ENCODE measurements at places on chromosomes 12 and 14.

DNA sequence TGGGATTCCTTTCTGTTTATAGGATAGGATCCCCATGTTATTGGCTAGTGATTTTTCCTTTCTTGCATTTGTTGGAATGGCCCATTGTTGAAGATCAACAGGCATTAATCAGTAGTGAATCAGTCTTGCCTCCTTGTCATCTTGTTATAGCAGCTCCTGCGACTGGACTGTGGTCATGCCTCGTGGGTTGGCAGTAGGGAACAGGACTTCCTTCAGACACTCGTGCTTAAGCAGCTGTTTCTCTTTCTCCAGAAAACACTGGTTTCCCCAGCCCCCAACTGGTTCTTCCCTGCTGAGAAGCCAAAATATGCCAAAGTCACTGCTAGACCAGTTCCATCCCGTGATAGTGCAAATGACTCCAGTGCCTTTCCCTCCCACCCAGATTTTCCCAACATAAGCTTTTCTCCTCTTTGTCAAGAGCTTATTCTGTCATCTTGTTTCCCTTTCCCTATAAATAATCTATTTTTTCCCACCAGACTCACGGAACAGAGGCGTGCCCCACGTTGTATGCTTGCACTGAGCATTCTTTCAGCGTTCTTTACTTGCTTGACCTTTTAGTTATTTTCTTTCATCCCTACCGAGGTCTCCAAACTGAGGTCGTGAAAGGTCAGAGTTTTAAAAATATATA lies 83.5 kb downstream of the SAMD4A start:
- no peak for DNase-seq

GRCh38 chr12:69900720-69901131 lies 75.7 kb downstream of the MYRFL start:
- peak; percentile 40 for DNase-seq

DNA sequence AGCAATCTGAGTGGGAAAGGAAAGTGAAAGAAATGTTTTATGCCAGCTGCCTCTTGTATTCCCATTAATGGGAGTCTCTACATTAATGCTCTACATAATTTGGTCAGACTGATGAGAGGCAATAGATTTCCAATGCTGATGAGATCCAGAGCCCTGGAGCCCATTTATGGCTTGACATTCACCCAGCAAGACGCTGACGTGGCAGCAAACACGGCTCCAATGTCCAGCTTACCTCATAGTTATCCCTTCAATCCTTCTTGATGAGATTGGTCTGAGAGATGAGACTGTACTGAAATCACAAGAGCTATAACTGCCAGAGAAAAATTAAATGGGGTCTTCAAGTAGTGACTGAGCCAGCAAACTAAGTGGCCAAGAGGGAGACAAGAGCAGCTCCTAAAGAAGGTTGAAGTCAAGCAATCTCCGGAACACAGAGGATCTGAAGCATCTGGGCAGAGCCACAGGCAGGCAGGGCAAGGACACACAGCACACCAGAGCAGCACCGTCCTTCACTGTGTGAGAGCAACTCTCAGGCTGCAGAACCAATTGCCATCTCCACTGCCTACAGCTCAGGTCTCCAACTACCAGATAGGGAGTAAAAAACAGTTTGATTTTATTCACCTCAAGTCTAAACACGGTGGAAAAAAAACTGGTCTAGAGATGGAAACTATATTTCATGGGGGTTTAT lies 7.3 kb upstream of the MYO1A start:
- no peak for DNase-seq

GRCh38 chr12:96810477-96810876 lies 96.6 kb upstream of the NEDD1 start:
- no peak for DNase-seq

GRCh38 chr12:100755186-100755585 lies 39.4 kb upstream of the ANO4 start:
- DNase-seq, result no peak

DNA sequence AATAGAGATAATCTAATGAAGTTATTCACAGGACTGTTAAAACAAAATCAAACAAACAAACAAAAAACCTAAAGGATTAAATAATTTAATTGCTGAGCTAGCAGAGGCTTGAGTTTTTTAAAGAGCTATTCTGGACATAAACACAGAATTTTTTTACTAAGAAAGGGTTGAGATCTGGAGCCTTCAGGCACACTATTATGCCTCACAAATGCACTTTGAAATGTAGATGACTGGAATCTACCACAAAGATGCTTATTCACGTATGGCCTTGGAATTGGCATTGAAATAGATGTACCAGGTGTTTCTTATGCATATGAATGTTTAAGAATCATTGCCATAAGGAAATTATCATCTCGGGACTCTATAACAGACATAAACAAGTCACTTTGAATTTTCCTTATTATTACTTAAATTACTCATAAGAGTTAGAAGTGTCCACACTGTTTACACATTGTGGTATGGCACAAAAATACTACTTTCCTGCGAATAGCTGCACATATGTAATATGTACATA lies 21.6 kb downstream of the PUS7L start:
- no peak for DNase-seq

GRCh38 chr12:24586293-24586692 lies 362.6 kb downstream of the BCAT1 start:
- DNase-seq, result no peak

- DNase-seq, result peak; percentile 7
These were observed 140.5 kb downstream of the FOXN3 start for GRCh38 chr14:89276424-89276975.

DNA sequence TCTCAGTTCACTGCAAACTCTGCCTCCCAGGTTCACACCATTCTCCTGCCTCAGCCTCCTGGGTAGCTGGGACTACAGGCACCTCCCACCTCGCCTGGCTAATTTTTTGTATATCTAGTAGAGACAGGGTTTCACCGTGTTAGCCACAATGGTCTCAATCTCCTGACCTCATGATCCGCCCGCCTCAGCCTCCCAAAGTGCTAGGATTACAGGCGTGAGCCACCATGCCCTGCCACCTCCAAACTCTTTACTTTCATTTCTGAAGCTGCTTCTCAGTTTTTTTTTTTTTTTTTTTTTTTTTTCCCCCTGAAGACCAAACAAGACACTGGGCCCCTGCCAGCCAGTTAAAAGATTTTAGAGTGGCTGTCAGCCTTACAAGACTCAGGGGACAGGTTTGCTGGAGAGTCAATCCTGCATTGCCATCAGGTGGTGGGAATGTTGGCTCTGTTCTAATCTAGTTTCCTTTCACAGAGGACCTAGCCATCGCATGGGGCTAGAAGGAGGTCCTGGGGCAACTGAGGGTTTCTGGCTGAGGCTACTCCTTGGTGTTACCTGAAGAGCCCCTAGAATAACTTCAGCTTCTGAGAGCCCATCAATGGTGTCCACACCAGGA lies 37.4 kb upstream of the HIGD1C start:
- DNase-seq, result no peak

DNA sequence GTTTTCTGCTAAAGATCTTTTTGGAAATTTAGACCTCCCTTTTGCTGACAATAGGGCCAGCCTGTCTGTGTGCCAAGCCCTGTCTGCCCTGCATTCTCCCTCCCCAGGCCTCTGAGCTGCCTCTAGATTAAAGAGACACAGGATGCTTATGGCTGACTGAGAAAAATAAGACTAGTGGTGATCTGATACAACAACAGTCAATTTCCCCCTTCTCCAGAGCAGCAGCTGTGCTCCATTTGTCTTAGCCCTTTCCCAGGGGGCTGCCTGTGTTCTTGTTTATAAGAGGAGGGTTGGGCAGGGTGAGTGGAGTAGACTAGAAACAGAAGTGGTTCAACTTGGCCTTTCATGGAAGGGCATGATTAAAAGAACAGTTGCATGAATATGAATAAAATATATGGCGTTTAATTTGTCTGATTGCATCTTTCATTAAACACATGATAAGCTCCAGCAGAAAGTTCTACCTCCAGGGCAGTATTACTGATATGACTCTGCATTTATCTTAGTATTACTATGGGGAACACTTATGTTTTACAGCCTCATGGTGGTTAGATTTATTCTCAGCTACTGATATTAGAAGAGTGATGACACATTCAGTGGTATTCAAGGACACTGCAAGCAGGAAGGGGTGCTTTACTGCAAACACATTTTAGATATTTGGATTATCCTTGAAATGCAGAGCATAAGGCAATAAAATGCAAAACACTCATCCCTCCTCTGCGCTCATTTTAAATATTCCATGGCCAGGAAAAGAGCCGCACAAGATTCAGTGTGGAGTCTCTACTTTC lies 150.2 kb upstream of the CLEC14A start:
- DNase-seq, result no peak

DNA sequence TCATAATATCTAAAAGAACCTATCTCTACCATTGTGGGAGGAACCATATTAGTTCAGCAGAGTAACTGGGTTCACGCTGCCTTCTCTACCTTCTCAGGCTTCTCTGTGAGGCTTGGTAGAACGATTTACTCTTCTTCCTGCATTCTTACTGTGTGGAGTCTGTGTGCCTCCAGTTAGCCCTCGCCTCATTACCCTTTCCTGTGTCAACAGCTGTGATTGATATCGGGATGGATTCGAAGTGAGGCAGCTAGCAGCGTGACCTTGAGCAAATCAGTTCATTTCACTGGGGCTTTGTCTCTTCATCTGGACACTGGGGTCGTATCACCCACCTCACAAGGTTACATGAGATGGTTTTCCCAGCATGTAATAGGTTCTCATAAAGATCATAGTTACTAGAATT lies 4.6 kb upstream of the VRK1 start:
- no peak for DNase-seq

DNA sequence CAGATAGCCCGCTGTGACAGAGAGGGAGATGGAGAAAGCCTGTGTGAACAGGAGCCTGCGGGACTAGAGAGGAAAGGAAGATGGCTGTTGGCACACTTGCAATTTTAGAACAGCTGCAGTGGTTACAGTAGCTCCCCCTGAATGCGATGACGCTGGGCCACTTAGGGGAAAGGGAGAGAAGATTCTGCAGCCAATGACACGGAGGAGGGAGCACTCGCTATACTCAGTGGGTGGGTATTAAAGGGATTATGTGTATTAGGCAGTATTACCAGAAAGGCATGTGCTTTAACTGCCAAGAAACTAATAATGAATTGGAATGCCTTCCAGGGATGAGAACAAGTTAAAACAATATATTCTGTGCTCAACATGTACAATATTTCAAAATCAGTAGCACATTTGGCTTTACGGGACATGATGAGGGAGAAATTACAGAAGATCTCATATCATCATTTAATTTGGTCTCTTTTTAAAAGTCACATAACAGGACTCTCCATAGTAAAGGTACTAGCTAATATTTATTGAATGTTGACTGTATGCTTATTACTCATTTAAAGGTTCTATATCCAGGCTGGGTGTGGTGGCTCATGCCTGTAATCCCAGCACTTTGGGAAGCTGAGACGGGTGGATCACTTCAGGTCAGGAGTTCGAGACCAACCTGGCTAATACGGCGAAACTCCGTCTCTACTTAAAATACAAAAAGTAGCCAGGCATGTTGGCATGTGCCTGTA lies 35.9 kb upstream of the FOS start:
- DNase-seq, result no peak

DNA sequence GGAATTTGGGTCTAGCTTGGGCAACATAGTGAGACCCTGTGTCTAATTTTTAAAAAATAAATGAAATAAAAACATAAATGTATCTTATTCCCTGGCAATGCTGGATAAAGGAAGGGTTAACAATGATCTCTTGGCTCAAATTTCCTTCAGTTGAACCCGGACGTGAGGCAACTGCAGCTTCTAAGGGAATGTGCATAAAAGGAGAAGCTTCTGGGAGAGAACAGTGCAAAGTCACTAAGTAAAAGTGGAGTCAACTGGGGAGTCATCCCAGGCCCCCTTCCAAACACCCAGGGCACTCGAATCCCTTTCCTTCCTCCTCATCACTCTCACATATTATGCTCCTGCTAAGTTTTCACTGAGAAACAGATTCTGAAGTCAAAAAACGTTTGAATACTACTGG lies 147.3 kb downstream of the PPM1H start:
- no peak for DNase-seq

GRCh38 chr14:27242874-27243273 lies 645.0 kb upstream of the NOVA1 start:
- no peak for DNase-seq

DNA sequence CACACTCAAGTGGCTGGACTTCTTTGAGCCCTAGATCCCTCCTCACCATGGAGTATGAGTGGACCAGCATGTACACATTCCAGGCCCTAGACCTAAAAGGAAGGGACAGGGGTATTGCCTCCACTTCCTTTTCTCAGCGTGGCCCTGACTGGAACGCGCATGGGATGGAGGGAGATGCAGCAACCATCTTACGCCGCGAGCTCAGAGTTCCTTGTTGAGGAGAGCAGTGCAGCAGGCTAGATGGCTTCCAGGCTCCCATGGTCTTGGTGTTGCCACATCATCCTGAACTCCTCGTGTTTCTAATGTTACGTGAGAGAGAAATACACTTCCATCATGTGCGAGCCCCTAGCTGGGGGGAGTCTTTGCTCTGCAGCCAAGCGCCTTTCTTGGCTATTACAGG lies 61.8 kb upstream of the DIO3 start:
- no peak for DNase-seq

DNA sequence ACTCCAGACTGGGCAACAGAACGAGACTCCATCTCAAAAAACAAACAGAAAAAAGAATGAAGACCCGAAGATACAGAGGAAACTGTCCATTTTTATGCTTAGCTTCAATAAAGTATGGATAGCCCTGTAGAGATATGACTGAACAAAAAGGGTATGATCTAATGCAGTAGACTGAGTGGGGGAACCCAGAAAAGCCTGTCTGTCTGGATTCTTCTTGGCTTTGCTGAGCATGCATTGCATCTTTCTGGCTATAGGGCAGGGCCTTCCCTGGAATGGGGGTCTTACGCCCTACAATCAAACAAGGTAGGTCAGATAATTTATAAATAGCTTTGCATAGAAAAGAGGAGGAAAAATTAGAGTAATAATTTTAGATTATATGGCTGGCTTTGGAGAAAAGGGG lies 10.1 kb downstream of the MIA2 start:
- no peak for DNase-seq

DNA sequence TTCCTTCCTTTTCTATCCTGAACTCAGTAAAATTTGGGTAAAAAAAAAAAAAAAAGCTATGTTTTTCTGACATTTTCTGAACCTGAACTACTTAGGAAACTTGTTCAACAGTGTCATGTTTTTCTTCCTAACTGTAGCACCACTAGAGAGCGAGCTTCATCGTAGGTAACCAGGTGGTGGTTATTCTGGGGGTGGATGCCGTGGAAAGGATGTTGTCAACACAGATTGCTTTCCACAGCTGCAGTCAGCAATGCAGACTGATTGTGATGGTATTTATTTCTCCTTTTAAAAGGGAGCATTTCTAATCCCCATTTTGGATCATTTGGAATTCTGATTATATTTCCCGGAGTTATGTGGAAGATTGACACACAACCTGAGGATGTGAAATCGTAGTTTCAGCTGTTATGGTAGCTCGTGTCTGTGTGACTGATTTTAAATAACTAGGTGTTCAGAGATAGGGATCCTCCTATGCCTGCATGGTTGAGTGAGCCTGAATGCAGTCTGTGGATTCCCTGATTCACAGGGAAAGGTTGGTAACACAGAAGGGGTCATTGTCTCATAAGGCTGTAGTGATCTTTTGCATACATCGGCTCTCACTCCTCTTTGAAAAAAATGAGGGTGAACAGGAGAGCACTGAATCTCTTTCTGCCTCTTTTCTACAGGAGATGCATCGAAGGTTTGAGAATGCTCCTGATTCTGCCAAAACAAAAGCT lies 113.2 kb downstream of the ERC1 start:
- DNase-seq, result no peak
